ENCODE measurements at places on chromosomes 1 and 21. TPM values are rescaled to one million over a fixed set of nuclear protein-coding genes. Genes with fewer than 3 reads are reported as not detected.

RAP1GAP gene
- 22.6 TPM for total RNA-seq

MYOG gene
- total RNA-seq = not detected

PLEKHG5 gene
- total RNA-seq = 20.7 TPM

OR6K3 gene
- not detected for total RNA-seq

LCE3E gene
- not detected for total RNA-seq

TSNAX gene
- 32.5 TPM for total RNA-seq

SLC1A7 gene
- total RNA-seq = not detected

OPTC gene
- total RNA-seq = not detected

NHLH1 gene
- total RNA-seq = 0.98 TPM

Measured in temporal lobe (tissue), 4 donors.